Spleen (tissue), 13 donors: ENCODE measurements at places on chromosomes 4 and X.

DNA sequence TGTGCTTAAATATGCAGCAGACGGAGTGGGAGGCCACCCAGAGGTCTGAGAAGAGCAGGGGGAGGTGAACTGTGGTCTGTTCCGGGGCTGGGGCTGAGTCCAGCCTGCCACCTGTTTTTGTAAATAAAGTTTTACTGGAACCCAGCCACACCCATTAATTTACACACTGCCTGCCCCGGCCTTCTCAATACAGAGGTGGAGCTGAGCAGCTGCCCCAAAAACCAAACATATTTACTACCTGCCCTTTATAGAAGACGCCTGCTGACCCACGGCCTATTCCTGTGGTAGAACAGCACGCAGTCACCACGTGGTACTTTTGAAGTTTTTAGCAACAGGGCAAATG is 45.9 kb downstream of the FGFRL1 start:
- DNase-seq, result no peak

- DNase-seq, result no peak
Measured at GRCh38 chr4:3464911-3465697, 2.0 kb downstream of the DOK7 start.

GRCh38 chr4:78766650-78767049 is 9.5 kb upstream of the BMP2K start:
- DNase-seq, result no peak

GRCh38 chrX:44536198-44536597 is 6.5 kb downstream of the FUNDC1 start:
- DNase-seq, result no peak

DNA sequence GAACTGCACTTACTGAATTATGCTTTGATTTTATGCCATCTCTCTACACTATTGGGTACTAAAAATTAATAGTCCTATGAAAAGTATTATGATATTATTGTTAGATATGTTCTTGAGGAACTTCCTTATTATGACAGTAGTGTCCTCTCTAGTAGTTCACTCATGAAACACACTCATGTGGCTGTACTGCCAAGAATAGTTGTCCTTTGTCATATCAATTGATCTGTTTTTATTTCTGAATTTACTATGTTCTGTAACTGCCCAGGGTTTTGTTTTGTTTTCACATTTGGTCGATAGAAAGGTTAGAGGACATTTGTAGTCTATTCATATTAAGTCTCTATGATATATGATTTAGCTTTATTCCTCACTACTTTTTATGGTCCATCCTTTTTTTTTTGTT is 215.2 kb downstream of the PPARGC1A start:
- DNase-seq, result no peak

- no peak for DNase-seq
Measured at GRCh38 chrX:141320801-141321200, 78.5 kb upstream of the SPANXC start.

DNA sequence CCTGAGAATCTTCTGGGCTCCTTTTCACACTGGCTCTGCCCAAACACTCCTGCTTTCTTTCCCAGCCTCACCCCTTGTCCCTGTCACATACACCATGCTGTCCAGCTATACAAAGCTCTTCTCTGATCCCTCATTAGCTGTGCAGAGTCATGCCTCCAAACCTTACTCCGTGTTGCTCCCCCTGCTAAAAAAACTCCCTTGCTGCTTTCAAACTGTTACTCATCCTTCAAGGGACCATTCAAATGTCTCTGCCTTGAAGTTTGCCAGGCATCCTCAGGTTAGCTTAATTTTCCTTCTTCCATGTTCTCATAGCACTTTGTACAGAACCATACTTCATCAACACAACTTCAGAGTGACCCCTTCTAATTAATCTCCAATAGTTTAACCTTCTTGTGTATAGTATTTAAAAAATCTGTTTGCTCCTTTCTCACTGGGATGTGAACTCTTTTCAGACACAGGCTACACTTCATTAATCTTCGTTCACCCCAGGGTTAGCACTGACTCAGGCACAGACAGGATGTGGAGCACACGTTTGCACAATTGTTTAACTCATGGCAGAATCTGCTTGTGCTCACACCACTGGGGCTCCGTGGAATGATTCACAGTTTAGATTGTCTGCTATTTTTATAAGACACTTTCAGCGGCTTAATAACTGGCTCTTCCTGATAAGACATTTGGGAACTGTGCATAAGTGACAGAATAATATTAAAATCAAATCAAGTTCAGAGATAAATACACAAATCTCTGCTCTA is 21.4 kb upstream of the SEL1L3 start:
- DNase-seq, result no peak

DNA sequence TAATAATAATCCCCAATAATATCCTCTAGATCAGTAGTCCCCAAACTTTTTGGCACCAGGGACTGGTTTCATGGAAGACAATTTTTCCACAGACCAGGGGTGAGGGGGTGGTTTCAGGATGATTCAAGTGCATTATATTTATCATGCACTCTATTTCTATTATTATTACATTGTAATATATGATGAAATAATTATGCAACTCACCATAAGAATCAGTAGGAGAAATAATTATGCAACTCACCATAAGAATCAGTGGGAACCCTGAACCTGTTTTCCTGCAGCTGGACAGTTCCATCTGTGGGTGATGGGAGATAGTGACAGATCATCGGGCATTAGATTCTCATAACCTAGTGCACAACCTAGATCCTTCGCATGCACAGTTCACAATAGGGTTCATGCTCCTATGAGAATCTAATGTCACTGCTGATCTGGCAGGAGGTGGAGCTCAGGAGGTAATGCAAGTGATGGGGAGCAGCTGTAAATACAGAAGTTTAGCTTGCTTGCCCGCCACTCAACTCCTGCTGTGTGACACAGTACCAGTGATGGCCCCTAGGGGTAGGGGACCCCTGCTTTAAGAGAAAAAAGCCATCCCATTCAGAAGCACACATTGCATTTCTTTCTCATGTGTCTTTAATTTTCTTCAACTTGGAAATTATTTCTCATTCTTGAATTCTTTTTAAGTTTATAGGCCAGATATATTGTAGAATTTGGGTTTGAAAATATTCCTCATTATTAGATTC is 16.0 kb upstream of the SH3RF1 start:
- DNase-seq, result no peak

- DNase-seq, result no peak
Measured at GRCh38 chrX:13432414-13433297, 112.8 kb upstream of the ATXN3L start.

GRCh38 chrX:10055430-10055829 is 88.3 kb downstream of the CLDN34 start:
- no peak for DNase-seq

- DNase-seq, result no peak
Measured at GRCh38 chr4:117817301-117817700, 217.0 kb upstream of the NDST3 start.

DNA sequence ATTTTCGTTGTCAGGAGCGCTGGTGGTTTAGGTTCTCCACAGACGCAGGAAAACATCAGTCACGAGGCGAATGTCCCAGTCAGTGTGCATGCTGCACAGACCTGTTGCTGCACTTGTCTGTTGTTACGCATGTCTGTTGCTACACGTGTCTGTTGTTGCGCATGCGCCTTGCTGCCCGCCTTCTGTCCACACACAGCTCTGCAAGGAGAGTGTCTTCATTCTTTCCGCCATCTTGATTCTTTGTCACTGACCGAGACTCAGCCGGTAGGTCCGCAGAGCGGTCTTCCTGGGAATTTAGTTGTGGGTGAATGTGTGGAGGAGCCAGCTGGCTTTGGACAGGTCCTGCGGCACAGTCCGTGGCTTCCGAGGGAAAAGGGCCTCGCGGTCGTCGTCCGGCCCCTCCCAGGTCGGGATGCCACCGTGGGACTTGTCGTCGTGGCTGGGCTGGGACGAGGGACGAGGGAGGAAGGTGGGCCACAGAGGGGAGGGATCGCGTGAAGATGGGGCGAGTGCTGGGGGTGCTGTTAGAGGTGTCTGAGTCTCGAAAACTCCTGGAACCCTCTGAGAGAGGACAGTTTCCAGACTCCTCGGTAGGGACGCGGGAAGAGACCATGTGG is at the start of gene PAGE2B:
Gene PAGE2B, plus strand, starts transcription at position 180 of the 617 bp plus-strand sequence. CDS start 1,012 bp downstream, outside the sequence.
- no peak for DNase-seq

DNA sequence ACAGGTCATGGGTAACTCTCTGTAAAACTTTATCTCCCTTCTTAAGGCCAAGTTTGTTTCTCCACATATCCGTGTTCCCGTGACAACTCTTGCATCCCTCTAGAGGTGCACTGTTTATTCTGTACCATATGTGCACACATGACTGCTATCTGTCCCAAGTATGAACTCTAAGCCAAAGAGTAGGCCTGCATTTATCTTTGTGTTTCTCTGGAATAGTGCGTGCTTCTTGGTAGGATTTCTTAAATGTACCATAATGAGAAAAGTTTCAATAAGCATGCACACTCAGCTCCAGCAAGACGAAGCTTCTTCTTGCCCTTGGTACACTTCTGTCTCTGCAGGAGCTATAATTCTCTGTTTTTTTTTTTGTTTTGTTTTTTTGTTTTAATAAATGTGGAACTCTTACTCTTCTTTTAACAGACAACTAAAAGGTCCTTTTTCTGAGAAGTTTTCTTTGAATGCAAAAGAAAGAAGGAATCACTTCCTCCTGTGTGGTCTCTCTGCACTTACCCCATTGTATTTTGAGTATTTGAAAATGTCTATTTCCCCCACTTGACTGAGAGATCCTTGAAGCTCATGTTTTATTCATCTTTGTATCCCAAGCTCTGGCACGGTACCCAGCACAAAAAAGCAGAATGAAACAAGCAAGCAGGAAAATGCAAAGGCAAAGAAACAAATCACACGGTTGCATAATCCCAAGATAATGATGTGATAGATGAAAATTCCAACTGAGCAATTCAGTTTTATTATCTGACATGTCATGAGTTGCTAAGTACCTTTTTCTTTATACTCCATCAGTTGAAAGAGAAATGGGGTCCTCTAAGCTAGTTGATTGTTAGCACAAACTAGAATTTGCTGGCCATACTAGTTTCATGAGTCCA is 521.9 kb upstream of the BOD1L1 start:
- no peak for DNase-seq

DNA sequence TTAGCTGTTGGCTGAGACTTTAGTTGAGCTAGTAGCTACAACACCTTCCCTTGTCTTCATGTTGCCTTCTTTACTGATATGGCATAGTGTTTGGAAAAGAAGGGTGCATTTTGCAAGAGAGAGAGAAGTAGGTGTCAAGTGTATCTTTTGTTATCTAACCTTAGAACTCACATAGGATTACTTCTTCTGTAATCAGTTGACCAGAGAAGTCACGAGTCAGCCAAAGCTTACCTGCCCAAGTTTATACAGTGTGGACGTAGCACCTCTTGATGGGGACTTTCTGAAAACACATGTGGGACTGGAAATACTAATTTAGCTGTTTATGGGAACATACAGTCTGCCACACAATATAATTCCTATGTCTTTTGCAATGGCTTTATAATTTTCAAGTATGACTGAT is 56.0 kb downstream of the UGT8 start:
- DNase-seq, result no peak

- DNase-seq, result no peak
Measured at GRCh38 chr4:183407635-183408464, 36.6 kb upstream of the CDKN2AIP start.

GRCh38 chr4:119729835-119730670 is 101.4 kb upstream of the PDE5A start:
- no peak for DNase-seq

- no peak for DNase-seq
Measured at GRCh38 chrX:117910216-117910615, 206.4 kb downstream of the KLHL13 start.

DNA sequence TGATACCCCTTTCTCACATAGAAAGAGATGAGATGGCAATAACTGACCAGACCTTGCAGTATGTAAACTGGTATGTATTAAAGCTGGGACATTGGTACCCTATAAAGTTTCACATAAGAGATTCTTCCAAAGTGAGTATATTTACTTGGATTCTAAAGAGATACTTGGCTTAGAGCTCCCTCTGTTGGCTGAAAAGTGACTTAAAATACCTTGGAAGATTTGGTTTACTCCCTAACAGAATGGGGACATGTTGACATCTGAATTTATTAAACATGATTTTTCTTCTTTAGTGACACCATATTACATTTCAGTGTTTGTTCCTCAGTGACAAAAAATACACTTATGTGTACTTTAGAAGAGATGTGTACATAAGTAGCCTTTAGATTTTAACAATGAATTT is 47.9 kb upstream of the RGN start:
- no peak for DNase-seq

- no peak for DNase-seq
Measured at GRCh38 chrX:102723456-102723855, 2.9 kb downstream of the GPRASP3 start.
